ENCODE measurements at places on chromosomes 2 and 18.

- no peak for DNase-seq
These were observed 6.0 kb downstream of the REEP1 start for GRCh38 chr2:86331384-86331783.

DNA sequence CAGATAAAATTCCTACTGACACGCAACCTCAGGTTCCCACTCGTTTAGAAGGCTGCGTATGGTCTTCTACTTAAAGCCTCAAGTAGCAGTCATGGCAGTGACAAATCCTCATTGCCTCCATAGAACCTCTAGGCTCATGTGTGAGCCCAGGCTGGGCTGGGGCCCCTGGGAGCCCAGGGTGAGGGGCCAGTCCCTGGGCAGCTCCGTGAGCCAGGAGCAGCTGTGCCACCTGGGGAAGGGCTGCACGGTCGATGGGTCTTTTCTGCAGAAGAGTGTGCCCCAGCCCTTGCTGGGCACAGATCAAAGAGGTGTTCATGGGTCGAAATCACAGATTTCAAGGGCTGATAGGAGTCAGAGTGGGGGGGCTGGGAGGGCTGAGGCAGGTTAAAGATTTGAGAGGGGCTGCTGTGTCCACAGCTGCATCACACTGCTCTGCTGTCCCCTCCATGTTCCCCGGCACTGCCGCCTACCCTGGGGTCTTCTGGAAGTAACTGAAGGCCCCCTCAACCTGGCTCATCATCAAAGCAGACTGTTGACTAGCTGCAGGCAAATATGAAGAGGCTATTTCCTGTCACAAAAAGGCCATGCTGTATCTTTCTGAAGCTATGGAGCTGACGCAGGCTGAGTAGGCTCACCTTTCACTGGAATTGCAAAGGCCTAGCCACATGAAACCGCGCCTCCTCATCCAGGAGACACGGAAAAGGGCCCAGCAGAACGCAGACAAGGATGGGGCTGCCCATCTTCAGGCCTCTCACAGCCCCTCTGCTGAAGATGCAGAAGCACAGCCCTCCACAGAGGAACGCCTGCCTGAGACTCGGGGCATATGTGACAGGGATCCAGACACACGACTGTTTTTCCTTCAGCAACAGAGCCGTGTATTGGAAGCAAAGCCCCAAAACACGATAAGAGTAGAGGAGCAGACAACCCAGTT lies 35.7 kb upstream of the ALPP start:
- DNase-seq = no peak

DNA sequence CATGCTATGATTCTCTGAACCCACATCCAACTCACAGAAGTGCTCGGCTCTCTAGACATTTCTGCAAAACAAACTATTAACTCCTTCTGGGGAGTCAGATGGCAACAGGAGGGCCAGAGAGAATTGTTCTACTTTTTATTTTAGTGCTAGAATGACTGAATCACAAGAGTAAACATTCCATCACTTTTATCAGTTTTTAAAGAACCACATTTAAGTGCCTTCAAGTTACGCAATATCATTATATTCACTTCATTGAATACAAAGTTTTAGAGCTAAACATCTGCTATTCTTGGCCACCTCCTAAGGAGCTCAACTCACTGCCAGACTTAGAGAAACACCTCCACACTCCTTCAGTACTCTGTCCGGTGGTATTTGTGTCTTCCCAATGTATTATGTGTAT lies 22.4 kb downstream of the B4GALT6 start:
- DNase-seq = no peak

GRCh38 chr2:186575302-186575701 lies 14.6 kb upstream of the ITGAV start:
- DNase-seq = no peak

- no peak for DNase-seq
These were observed 51.5 kb upstream of the FAHD2A start for GRCh38 chr2:95350774-95351597.

DNA sequence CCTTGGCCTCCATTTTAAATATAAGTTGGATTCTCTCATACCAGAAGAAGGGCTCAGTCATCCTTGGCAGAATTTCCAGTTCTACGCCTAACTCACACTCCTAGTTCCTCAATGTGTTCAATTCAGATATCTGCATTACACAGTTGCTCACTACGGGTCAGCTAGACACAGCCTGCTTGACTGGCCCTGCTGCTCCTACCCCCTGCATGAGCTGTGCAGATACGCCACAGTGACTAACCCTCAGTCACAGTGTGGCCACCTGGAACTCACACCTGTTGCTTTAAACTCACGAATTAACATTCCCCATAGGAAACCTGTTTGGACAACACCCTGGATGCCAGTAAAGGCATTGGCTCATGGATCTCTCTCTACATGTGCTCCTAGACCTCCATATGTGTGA lies 429.6 kb downstream of the NCKAP5 start:
- no peak for DNase-seq

- no peak for DNase-seq
These were observed 4.8 kb downstream of the UXS1 start for GRCh38 chr2:106189325-106189724.

DNA sequence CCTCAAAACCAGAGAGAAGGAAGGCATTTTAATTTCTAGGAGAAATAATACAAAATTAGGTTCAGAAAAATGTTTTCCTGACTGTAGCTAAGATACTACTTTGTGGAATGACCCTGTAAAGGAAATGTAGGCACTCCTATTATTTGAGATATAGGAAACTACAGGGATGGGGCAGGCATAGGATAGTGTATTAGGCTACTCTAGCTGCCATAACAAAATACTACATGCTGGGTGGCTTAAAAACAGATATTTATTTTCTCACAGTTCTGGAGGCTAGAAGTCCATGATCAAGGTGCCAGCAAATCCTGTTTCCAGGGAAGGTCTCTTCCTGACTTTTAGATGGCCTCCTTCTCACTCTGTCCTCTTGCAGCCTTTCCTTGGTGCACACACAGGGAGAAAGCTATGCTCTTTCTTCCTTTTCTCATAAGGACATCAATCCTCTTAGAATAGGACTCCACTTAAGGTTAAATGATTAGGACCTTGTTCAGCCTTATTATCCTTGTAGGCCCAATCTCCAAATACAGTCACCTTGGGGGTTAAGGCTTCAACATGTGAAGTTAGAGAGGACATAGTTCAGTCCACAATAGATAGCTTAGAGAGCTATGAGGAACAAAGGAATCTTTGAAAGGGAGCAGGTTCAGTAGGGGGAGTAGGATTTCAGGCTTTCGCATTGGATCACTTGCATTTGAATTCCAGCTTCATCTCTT lies 14.0 kb upstream of the CAVIN2 start:
- DNase-seq = no peak

- no peak for DNase-seq
These were observed 36.5 kb upstream of the TNFRSF11A start for GRCh38 chr18:62288665-62289008.

- no peak for DNase-seq
These were observed 74.9 kb downstream of the INO80D start for GRCh38 chr2:206011018-206011614.

DNA sequence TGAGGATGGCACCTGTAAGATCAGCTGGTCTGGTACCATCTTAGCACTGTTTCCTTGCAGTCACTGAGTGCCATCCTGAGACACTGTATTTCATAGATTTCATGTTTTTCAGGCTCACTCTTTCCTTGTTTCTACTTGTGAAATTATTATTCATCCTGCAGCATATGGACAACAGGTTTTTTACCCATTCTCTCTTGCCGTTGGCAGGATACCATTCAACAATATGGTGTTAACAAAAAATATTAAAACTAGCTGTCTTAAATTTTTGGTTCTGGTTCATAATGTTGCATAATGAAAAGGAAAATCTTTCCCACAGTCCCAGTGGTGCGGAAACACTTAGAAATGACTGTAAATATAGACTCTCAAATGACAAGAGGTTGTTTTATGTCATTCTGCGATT lies 23.1 kb upstream of the ATG16L1 start:
- no peak for DNase-seq

- peak; percentile 66 for DNase-seq
These were observed at the start of gene ADCY3 for GRCh38 chr2:24920098-24920808. Gene ADCY3 (minus strand): TSS chr2:24920237. CDS start chr2:24918987, 1,250 bp downstream.

GRCh38 chr18:79564441-79564840 lies 115.2 kb upstream of the CTDP1 start:
- no peak for DNase-seq

DNA sequence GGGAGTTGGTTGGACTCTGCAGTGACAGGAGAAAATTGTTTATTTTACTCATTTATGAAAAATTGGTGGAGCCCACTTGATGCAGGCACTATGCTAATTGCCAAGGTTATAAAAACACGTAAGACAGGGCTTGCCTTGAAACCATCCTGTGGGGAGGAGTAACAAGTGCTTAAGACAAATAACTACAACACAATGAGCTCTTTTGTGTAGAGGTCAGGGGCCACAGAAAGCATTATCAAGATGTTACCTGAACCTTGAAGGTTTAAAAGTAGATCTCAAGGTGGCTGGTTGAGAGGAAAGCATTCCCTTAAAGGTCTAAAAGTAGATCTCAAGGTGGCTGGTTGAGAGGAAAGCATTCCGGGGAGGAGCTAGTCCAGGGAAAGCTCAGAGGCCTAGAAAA lies 381.8 kb upstream of the POU3F3 start:
- no peak for DNase-seq

GRCh38 chr18:39491408-39491807 lies 1925.8 kb upstream of the CELF4 start:
- no peak for DNase-seq

GRCh38 chr18:61893309-61893970 lies 633 bp upstream of the RNF152 start:
- DNase-seq = peak; percentile 9

- no peak for DNase-seq
These were observed 139.0 kb downstream of the CELF4 start for GRCh38 chr18:37426586-37426985.

DNA sequence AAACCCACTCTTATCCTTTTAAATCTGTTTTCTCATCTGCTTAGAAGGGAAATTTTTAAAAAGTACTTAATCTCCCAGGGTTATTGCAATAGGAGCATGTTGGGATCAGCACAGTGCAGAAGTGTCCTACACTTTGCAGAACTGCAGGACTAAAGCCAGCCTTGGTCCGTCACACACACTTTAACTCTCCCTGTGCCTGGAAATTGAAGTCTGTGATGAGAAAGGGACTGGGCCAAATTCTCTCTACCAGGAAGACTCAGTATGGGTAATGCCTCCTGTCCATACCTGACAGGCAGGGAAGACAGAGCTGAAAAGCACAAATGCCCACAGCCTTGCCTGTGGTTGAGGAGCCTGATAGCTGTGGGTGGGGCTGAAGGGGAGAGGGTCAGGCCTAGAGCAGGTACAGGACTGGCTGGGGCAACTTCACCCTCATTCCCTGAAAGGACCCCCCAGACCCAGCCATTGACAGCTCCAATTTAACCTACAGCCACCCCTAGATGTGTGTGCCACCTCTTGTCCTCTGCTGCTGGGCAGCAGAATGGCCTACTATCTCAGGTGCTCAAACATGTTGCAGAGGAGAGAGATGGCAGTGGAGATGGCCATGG lies 377.2 kb upstream of the KLHL29 start:
- no peak for DNase-seq

GRCh38 chr18:54945576-54946125 lies 13.6 kb downstream of the CCDC68 start:
- no peak for DNase-seq

- no peak for DNase-seq
These were observed 265.3 kb upstream of the PKDCC start for GRCh38 chr2:41782306-41783158.

All from stimulated activated CD4-positive, alpha-beta T cell treated with anti-CD3 and anti-CD28 coated beads, TNF-alpha, amount 100 ng/mL, for 48 hours (primary cell).